Lower lobe of right lung (tissue), 2 donors: ENCODE measurements at places on chromosomes 3 and 15. TPM values are rescaled to one million over a fixed set of nuclear protein-coding genes. Genes with fewer than 3 reads are reported as not detected.

The CAPN3 gene
- total RNA-seq: 47.2 TPM

The NANOGP8 gene
- 0.59 TPM for total RNA-seq

GRCh38 chr3:158103081-158103886, 2.9 kb downstream of the SHOX2 start:
- no peaks in the 10 kb centered on the region for H3K36me3 ChIP-seq
- peaks cover 100% of the 10 kb centered on the region for H3K27me3 ChIP-seq
- H3K4me3 ChIP-seq: peak overlapping the region; percentile 30
- peaks cover 47% of the 10 kb centered on the region for H3K4me1 ChIP-seq

DNA sequence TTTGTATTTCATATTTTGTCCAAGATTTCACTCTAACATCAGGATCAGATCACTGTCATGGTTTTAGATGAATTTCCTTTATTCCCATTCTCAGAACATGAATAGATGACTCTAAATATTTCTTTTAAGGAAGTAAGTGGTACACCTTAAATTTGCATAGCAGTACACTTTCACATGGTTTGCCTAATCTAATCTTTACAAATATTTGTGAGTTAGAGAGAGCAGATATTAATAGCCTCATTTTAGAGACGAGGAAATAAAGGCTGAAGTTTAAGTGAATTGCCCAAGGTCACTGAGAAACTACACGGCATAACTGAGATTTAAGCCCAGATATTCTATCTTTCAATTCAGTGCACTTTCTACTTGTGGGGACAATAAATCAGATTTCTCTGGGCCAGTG, 14.2 kb downstream of the TERC start:
- H3K27ac ChIP-seq: no peak overlapping the region
- H3K27me3 ChIP-seq: peaks cover 12% of the 10 kb centered on the region
- no peaks in the 10 kb centered on the region for H3K4me1 ChIP-seq
- no peaks in the 10 kb centered on the region for H3K36me3 ChIP-seq
- DNase-seq: no peak

- H3K36me3 ChIP-seq: no peaks in the 10 kb centered on the region
- H3K4me1 ChIP-seq: no peaks in the 10 kb centered on the region
- H3K27me3 ChIP-seq: no peaks in the 10 kb centered on the region
- DNase-seq: no peak
These were observed 29.4 kb downstream of the PLAAT1 start for GRCh38 chr3:193270451-193270850.

- no peaks in the 10 kb centered on the region for H3K4me1 ChIP-seq
- H3K27me3 ChIP-seq: no peaks in the 10 kb centered on the region
- no peak overlapping the region for H3K4me3 ChIP-seq
- no peak for DNase-seq
- no peaks in the 10 kb centered on the region for H3K36me3 ChIP-seq
- H3K27ac ChIP-seq: no peak overlapping the region
These were observed 28.5 kb upstream of the PTPRG start for GRCh38 chr3:61532739-61533500.

DNA sequence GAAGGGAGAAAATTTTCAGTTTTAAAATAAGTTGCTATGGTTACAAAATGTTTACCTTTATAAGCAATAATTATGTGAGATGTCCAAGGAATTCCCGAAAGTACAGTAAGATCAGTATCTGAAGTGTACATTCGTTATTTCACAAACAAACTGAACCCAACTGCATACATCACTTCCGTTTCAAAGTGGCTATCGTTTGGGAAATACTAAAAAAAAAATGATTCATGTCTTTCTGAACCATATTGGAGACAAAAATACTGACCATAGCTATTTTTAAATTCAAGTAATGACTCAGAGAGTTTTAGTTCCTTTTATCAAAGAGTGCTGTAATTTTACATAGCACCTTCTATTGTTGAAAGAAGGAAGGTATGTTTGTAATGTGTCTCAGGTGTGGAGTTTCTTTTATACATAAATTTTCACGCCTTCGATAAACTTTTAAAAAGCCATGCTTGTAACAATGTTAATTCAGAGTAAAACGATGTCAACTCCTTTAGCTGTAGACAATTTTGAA, 8.0 kb upstream of the ANKRD28 start:
- H3K27me3 ChIP-seq: no peaks in the 10 kb centered on the region
- no peak overlapping the region for H3K4me3 ChIP-seq
- no peak for DNase-seq
- H3K27ac ChIP-seq: peak overlapping the region; percentile 56
- no peaks in the 10 kb centered on the region for H3K36me3 ChIP-seq
- H3K4me1 ChIP-seq: peaks cover 38% of the 10 kb centered on the region

GRCh38 chr3:186514296-186515002, 29.7 kb downstream of the CRYGS start:
- peaks cover 3% of the 10 kb centered on the region for H3K27me3 ChIP-seq
- no peaks in the 10 kb centered on the region for H3K36me3 ChIP-seq
- no peak overlapping the region for H3K4me3 ChIP-seq
- DNase-seq: no peak
- H3K27ac ChIP-seq: no peak overlapping the region
- H3K4me1 ChIP-seq: no peaks in the 10 kb centered on the region

GRCh38 chr15:40906091-40906990, 12.1 kb downstream of the VPS18 start:
- peak overlapping the region; percentile 95 for H3K27ac ChIP-seq
- H3K27me3 ChIP-seq: no peaks in the 10 kb centered on the region
- DNase-seq: peak; percentile 95
- peaks cover 32% of the 10 kb centered on the region for H3K36me3 ChIP-seq
- H3K4me3 ChIP-seq: peak overlapping the region; percentile 61

- no peaks in the 10 kb centered on the region for H3K27me3 ChIP-seq
- H3K4me1 ChIP-seq: no peaks in the 10 kb centered on the region
- H3K36me3 ChIP-seq: no peaks in the 10 kb centered on the region
- no peak overlapping the region for H3K27ac ChIP-seq
- H3K4me3 ChIP-seq: no peak overlapping the region
- DNase-seq: no peak
These were observed 1340.1 kb upstream of the EPHA6 start for GRCh38 chr3:95474338-95474737.

DNA sequence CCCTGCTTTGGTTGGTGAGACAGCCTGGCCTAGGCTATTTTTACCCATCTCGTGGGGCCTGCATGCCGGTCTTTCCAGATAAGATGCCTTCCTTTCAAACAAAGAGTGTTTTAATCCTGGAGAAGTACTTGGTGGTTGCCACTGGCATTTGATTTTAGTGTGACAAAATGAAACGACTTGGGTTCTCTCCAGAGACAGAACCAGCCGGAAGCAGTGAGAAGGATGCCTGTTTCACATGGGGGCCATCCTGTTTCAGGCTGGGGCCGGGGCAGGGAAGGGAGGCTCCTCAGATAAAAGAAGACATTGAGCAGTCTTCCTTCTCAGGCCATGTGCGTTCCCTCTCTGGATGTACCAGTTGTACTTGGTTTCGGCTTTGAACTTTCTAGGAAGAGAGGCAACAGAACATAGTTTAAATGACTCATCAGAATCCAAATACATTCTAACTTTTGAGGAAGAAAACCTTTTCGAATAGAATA, 74.9 kb downstream of the TOP2B start:
- peaks cover 23% of the 10 kb centered on the region for H3K4me1 ChIP-seq
- no peaks in the 10 kb centered on the region for H3K27me3 ChIP-seq
- no peak for DNase-seq
- H3K36me3 ChIP-seq: no peaks in the 10 kb centered on the region
- H3K4me3 ChIP-seq: no peak overlapping the region

GRCh38 chr3:149934524-149934923, 36.2 kb downstream of the PFN2 start:
- peaks cover 2% of the 10 kb centered on the region for H3K36me3 ChIP-seq
- H3K4me1 ChIP-seq: peaks cover 13% of the 10 kb centered on the region
- H3K27ac ChIP-seq: no peak overlapping the region
- no peak for DNase-seq
- no peaks in the 10 kb centered on the region for H3K27me3 ChIP-seq
- no peak overlapping the region for H3K4me3 ChIP-seq

DNA sequence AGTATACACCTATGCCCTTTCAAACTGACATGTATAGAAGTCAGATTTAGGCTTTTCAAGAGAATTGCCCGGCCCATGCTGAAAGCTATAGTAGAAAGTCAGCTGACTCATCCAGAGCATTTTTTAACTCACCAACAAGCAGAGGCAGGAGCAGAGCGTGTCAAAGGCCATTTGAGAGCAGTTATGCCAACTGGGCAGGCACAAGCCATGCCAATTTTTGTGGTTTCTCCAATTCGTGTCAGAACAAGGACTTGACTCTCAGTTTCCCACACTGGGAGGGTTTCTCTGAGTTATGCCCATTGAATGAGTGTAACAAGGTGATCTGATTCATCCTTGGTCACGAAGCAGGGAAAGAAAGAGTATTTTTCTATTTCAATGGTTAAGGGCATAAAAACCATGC, 403.3 kb upstream of the THBS1 start:
- no peak overlapping the region for H3K4me3 ChIP-seq
- no peak for DNase-seq
- no peaks in the 10 kb centered on the region for H3K27me3 ChIP-seq

DNA sequence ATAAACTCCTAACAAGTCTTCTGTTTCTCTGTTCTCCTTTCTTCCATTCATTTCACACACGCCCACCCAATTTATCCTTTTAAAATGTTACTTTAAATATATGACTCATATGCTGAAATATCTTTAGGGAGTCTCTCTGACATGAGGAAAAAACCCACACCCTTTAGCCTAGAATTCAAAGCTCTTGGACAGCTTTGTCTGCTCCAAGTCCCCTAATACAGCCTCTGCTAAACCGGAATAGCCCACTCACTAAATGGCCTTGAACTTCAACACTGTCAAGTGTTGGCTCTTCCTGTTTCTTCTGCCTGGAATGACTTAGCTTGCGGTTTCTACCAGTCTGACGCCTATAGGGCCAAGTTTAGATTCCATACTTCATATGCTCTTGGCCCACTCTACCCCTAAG, 3.3 kb upstream of the CD96 start:
- H3K27ac ChIP-seq: no peak overlapping the region
- no peak for DNase-seq
- peaks cover 15% of the 10 kb centered on the region for H3K4me1 ChIP-seq
- no peaks in the 10 kb centered on the region for H3K36me3 ChIP-seq
- H3K4me3 ChIP-seq: no peak overlapping the region

DNA sequence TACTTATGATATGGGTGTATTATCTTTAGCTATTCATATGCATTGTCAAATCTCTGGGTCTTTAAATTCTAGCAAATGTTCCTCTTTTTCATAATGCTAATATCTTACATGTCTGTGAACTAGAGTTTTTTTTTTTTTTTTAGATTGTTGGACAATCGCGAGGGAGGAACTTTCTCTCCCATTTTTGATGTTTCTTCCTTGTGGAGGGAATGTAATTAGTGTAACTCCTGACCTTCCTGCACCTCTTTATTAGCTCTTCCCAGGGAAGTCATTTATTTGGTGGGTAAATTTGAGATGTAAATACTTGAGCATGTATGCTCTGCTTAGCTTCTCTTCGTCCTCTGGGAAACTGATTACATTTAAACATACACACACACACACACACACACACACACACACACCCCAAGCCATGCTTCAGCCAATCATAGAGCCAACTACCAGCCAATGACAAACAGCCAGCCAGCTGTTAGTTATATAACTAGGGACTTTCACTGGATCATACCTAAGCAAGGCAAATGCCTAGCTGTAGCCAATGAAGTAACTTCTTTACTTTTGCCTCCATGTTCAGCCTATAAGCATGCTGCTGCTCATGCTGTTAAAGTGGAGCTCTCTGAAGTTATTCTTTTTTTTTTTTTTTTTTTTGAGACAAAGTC, 8.3 kb upstream of the USP8 start:
- H3K27ac ChIP-seq: no peak overlapping the region
- no peak for DNase-seq
- H3K4me3 ChIP-seq: no peak overlapping the region
- H3K36me3 ChIP-seq: no peaks in the 10 kb centered on the region
- no peaks in the 10 kb centered on the region for H3K4me1 ChIP-seq
- H3K27me3 ChIP-seq: no peaks in the 10 kb centered on the region

GRCh38 chr3:197155046-197155445, 125.4 kb upstream of the MELTF start:
- no peaks in the 10 kb centered on the region for H3K27me3 ChIP-seq
- no peak overlapping the region for H3K4me3 ChIP-seq
- DNase-seq: no peak
